ENCODE measurements at places on chromosomes 6 and 20. TPM values are rescaled to one million over a fixed set of nuclear protein-coding genes. Genes with fewer than 3 reads are reported as not detected.

FAXC gene
- total RNA-seq, result 0.60 TPM

MAS1L gene
- total RNA-seq, result not detected

UBD gene
- total RNA-seq, result 7.4 TPM

SIRPD gene
- not detected for total RNA-seq

SNRPB2 gene
- total RNA-seq, result 8.2 TPM

RFX6 gene
- total RNA-seq, result 2.6 TPM

KHDRBS2 gene
- total RNA-seq, result 0.06 TPM

PRKN gene
- 5.2 TPM for total RNA-seq

PGC gene
- 3.4 TPM for total RNA-seq

DSTN gene
- total RNA-seq, result 186 TPM

EGFL8 gene
- total RNA-seq, result 2.2 TPM

CAPN11 gene
- 0.16 TPM for total RNA-seq

GRCh38 chr6:97293198-97293696 is 10.2 kb upstream of the MMS22L start:
- DNase-seq, result no peak

- DNase-seq, result no peak
Measured at GRCh38 chr6:52415333-52415732, 4.8 kb upstream of the EFHC1 start.

GRCh38 chr20:362271-363254 is 15.7 kb downstream of the NRSN2 start:
- DNase-seq, result peak; percentile 91

- no peak for DNase-seq
Measured at GRCh38 chr6:63510849-63511248, 61.4 kb upstream of the LOC128125822 start.

- no peak for DNase-seq
Measured at GRCh38 chr6:110950440-110950839, 8.1 kb upstream of the GTF3C6 start.

GRCh38 chr6:100460650-100461204 is 4.0 kb downstream of the SIM1 start:
- DNase-seq, result no peak

- DNase-seq, result peak; percentile 32
Measured at GRCh38 chr6:117138920-117139319, 126.4 kb upstream of the VGLL2 start.

GRCh38 chr20:16674243-16674642 is 55.6 kb upstream of the SNRPB2 start:
- no peak for DNase-seq

GRCh38 chr6:11595903-11596302 is 58.4 kb downstream of the TMEM170B start:
- DNase-seq, result no peak

GRCh38 chr6:164142322-164142721 is 727.8 kb downstream of the QKI start:
- DNase-seq, result no peak

DNA sequence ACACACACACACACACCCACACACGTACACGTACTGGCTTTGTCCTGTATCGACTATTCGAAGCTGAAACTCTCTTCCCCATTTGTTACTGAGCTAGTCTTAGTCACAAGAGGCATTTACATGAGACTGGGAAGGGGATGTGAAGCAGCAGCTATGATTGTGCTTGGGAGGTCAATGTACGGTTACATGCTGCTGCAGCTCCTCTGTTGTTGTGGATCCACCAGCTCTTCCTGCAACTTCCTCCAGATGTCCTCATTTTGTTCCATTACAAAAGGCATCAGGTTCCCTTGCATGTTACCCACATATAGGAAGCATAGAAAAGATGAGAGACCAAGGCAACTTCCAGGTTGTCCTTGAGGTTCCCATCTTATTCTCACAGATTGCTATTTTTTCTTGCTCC is 612.4 kb upstream of the IMPG1 start:
- no peak for DNase-seq

GRCh38 chr6:69816569-69816968 is 19.8 kb upstream of the LMBRD1 start:
- DNase-seq, result no peak

DNA sequence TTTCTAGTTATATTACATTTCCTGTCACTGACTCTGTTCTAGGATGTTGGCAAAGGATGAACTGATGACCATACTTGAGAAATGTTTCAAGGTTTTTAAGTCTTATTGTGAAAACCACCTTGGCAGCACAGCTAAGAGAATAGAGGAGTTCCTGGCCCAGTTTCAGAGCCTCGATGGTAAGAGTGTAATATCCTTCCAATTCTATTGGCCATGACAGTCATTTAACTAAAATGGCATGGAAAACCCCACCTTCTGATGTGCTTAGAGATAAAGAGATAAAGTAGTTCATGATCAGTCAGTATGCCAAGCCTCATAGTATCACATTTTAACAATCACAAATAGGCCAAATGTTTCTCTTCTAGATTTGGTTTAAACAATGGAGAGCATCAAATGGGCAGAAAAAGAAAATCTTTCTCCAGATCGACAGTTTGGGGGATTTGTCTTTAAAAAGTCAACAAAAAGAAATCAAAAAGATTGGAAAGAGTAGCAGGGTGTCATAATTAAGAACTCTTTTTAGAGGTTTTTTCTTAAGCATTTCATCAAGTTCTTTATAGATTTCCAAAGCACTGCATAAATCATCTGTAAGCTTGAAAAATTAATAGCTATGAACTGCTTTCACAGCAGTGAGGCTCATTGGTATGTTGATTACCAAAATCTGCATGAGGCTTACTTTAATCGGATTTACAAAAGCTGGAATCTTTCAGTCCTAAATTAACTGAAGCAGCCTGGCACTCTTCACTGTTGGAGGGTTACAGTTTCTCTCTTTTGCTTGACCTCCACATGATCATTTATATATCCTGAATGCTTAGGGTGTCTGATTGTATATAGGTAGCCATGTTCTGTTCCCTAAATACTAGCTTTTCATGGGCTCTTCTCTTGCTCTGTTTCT is 48.7 kb downstream of the AKIRIN2 start:
- DNase-seq, result no peak

- no peak for DNase-seq
Measured at GRCh38 chr6:124535299-124535698, 426.9 kb upstream of the RNF217 start.

GRCh38 chr20:57243480-57244220 is 22.8 kb downstream of the BMP7 start:
- DNase-seq, result no peak

GRCh38 chr6:149862922-149863697 is 1.0 kb downstream of the LRP11 start:
- peak; percentile 84 for DNase-seq

DNA sequence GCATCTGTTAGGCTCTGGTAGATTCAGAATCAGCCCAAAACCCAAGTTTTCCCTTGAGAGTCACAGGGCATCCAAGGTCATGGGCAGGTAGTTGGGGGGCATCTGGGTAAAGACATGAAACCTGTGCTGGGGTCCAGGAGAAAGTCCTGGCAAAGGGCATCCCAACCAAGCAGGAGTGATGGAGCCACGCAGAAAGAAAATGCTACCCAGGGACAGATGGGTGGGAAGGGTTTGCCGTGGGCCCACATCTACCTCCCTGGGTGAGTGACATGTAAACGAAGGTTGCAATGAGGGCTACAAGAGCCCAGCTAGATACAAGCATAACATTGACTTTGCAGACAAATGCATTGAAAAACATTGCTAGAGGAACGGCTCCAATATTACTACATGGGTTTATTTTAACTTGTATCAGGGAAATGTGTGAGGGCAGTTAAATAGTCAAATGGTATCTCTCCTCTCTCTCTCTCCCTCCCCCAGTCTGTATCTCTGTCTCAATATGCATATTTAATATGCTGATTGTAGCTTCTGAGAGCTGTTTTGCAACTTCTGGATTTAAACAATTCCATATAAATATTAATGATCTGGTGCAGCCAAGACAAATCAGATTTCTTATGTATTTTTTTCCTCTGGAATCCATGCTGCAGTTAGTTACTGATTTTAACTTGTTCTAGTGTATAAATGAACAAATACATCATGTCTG is 135.7 kb downstream of the SYNDIG1 start:
- DNase-seq, result no peak

GRCh38 chr20:56217829-56218228 is 30.7 kb upstream of the MC3R start:
- DNase-seq, result no peak

DNA sequence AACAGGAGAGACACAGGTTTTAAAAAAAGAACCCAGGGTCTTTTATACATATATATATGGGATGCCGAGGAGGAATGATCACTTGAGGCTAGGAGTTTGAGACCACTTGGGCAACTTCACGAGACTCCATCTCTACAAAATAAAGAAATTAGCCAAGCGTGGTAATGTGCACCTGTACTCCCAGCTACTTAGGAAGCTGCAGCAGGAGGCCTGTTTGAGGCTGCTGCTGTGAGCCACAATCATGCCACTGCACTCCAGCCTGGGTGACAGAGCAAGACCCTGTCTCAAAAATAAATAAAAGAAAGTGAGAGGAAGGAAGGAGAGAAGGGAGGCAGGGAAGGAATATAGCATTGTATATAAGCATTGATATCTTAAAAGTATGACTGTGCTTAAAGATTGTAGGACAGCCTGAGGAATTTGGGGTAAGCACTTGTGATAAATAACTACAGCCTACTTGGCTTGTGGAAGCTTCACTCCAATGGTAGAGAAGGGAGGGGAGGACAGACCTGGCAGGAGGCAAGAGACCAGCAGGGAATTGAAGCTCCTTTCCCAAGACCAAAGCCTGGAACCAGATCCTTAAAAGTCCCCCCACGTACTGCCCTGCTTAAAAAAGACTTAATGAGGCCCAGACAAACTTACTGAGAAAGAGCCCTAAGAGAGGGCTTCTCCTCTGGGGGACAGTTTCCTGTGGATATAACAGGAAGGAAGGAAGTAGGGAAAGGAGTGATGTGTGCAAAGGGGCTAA is 2.5 kb upstream of the SNTA1 start:
- DNase-seq, result no peak

DNA sequence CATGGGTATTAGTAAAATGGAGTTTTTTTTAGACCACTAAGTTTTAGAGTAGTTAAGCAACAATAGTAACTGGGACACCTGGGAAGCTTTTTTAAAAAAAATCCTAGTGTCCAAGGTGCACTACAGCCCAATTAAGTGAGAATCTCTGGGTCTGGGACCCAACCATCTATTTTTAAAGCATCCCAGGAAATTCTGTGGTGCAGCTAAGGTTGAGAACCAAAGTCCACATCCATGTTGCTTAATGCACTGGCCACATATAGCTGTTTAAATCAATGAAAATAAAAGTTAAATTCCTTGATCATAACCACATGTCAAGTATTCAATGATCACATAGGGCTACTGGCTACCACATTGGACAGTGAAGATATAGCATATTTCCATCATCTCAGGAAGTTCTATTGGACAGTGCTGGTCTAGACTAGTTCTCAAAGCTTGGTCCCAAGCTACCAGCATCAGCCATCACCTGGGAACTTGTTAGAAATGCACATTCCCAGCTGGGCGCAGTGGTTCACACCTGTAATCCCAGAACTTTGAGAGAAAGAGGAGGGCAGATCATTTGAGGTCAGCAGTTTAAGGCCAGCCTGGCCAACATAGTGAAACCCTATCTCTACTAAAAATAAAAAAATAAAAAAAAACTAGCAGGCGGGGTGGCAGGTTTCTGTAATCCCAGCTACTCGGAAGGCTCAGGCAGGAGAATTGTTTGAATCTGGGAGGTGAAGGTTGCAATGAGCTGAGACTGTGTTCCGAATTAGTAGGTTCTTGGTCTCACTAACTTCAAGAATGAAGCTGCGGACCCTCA is 12.7 kb downstream of the KIF13A start:
- DNase-seq, result no peak

Measured in pancreas (tissue), 10 donors.